ENCODE measurements at places on chromosomes 11 and 22.

DNA sequence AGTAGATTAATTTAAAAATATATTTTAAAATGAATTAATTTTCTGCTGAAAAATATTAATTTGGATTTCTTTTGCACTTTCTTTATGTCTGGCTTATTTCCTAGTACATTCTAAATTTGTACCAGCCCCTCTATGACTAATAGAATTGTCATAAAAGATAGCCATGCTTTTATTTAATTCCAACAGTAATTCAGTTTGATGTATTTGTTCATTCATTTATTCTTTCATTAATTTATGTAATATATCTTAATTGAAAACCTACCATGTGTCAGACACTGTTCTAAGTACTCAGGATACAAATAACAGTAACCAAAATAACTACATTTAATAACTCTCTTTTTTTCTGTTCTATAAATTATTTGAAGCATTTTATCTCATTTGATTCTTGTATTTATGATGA is 264.0 kb upstream of the CCDC179 start:
- DNase-seq: no peak

GRCh38 chr11:83921447-83922192 is 635.5 kb upstream of the CCDC90B start:
- DNase-seq: no peak

- DNase-seq: no peak
Measured at GRCh38 chr11:13760115-13760514, 91.6 kb downstream of the FAR1 start.

GRCh38 chr22:42760806-42761565 is 40.3 kb upstream of the A4GALT start:
- DNase-seq: no peak

DNA sequence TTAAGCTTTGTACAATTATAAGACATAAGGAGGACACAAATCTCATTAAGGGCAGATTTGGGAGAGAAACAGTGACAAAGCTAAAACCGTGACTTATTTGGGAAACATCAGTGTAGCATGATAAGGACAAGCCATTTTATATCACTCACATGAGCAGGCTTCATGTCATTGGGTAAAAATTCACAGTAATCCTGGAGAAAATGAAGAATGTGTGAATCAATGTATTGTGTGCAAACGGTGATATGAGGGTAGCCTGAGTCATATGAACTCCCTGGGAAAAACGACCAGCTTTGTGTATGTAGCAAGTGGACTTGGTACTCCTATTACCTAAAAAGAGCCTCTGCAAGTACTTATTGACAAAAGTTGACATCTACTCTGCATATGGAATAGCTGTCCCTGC is 6.0 kb upstream of the TRIM34 start:
- DNase-seq: no peak

DNA sequence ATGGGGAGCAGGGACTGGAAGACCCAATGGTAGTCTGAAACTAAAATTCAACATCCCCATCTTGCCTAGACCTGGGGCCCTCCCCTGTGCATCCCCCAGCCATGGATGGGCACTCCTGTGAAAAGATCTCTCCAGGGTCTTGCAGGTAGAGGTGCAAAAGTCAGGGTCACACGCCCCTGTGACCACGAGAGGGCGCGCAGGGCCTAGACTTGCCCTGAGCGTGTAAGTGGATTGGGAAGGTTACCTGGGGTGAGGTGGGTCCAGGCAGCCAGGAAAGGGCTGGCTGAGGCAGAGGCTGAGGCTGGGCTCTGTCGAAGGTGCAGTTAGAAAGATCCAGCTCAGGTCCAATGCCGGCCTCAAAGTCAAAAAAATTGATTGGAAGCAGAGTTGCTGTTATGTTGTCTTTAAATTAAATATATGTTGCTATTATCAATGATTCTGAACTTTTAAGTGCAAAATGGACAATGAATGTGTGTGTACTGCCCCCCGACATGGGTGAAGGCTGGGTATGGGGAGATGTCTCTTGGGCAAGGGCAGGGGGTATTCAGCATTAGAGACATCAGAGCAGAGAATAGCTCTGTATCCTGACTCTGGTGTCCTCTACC is 4.8 kb upstream of the POU2F3 start:
- DNase-seq: peak; percentile 45
